AG08396 (cell line): ENCODE measurements at places on chromosomes 1 and 21.

DNA sequence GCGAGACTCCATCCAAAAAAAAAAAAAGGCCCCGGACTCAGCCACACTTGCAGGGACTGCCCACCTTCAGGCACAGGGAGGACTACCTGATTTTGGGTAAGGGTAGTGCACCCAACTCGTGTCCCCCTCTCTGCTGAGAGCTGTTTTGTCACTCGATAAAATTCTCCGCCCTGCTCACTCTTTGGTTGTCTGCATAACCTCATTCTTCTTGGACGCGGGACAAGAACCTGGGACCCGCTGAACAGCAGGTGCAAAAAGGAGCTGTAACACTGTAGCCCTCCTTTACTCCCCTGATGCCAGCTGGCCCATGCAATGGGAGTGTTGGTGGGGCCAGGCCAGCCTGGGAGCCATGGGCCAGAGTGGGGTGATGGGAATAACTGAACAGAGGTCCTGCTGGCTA lies 10.6 kb downstream of the S100B start:
- DNase-seq = no peak

- peak; percentile 86 for DNase-seq
Observed at GRCh38 chr1:203338335-203339036, 12.4 kb downstream of the FMOD start.

- DNase-seq = no peak
Observed at GRCh38 chr1:115377411-115377810, 39.4 kb upstream of the NGF start.

DNA sequence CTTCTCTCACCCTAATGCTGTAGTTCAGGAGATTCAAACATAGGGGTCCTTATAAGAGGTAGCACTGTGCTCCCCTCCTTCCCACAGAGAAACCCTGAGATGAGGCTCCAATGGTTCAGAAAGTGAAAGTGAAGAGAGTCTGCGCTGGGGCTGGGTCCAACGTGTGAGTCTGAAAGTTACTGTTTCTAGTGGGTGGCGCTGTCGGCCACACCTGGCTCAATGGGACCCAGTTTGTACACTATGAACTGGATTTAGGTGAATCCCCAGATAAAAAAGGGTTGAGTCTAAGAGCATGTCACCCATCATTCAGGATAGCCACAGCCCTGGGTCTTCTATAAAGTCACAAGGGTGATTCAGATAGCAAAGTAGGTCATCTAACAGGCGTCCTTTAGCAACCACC lies 2.8 kb downstream of the SMCP start:
- no peak for DNase-seq

GRCh38 chr1:55781944-55782482 lies 566.8 kb upstream of the USP24 start:
- peak; percentile 48 for DNase-seq

DNA sequence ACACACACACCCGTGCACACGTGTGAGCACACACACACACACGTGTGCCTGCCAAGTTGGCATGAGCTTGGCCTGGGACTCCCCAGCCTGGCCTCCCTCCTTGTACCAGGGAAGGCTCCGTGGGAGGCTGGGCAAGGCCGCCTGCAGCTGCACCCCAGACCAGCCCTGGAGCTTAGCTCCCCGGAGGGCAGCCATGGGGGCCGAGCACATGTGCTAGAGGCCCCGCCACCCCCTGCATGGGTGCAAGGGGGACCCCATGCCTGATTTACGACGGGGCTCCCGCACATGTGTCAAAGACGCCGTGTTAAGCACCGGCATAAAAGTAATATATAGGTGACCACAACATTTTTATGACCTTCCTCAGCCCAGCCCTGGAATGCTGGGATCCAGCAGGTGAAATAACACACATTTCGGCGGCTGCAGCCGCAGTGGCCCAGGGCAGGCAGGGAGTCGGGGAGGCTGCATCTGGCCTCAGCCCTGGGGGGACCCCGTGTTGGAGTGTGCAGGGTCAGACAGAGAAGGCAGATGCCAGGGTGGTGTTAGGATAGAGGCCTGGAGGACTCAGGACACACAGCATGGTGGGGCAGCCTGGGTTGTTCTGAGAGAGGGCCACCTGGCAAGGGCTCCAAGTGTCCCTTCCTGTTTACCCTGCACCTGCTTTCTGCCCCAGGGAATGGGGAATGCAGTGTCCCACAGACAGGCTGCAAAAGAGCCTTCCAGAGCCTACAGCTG lies 56.3 kb downstream of the WNT9A start:
- no peak for DNase-seq

DNA sequence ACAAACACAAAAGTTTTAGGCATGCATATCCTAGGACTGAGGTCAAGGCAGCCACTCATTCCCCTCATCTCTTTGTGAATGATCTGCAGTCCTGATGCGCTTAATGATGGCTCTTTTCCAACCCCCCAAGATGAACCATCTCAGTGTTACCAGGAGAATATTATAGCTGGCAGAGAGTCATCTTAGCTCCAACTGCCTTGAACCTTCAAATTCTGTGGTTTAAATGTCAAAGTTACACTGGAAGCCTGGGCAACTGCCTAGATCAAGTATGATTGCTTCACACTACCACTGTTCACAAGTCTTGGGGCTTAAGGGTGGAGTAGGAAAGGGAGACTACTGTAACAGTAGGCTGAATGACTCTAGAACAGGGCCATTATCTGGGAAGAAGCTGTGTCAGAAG lies 8.0 kb upstream of the MYBPHL start:
- no peak for DNase-seq

DNA sequence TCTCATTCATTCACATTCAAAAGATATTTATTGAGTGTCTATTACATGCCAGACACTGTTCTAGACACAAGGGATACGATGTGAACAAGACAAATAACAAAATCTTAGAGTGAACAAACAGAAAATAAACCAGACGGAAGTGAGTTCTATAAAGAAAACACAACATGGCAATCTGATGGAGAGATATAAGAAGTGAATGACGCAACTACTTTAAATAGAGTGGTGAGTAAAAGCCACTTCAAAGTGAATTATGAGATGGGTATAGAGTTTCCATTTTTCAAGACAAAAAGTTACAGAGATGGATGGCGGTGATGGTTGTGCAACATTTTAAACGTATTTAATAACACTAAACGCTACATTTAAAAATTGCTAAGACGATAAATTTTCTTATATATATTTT lies 75.4 kb downstream of the CEP170 start:
- no peak for DNase-seq

- peak; percentile 54 for DNase-seq
Observed at GRCh38 chr21:41360072-41360821, 1.6 kb upstream of the MX2 start.

DNA sequence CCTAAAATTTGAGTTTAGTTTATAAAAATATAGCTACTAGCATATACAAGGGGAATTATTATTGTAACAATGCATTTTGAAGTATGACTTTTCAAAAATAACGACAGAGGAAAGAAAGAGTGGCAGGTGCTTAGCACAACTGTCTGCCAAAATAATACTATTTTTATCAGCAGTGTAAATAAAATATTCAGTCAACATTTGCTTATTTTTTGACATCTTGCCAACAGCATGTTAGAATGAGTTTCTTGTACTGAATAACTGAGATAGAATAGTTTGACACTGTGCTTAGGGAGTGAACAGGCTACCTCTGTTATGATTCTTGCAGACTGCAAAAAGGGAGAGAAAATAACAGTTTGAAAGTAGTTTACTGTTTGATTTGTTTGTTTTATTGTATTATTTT lies 909.8 kb downstream of the BRINP3 start:
- no peak for DNase-seq

DNA sequence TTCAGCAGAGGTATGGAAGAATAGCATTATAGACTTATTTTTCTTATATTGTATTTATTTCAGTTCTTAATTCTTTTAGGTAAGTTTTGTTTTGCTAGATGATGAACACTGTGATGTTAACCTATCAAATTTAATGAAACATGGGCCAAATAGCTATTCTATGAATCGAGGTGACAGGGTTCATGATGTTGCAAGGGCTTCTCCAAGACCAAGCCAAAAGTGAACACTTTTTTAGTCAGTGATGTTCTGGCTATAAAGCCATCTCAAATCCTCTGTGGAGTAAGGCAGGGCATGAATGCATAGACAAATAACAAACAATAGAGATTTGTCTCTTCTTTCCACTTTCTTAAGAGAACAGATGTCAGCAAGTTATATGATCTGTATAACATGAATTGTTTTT lies 26.7 kb downstream of the C1orf146 start:
- DNase-seq = no peak

DNA sequence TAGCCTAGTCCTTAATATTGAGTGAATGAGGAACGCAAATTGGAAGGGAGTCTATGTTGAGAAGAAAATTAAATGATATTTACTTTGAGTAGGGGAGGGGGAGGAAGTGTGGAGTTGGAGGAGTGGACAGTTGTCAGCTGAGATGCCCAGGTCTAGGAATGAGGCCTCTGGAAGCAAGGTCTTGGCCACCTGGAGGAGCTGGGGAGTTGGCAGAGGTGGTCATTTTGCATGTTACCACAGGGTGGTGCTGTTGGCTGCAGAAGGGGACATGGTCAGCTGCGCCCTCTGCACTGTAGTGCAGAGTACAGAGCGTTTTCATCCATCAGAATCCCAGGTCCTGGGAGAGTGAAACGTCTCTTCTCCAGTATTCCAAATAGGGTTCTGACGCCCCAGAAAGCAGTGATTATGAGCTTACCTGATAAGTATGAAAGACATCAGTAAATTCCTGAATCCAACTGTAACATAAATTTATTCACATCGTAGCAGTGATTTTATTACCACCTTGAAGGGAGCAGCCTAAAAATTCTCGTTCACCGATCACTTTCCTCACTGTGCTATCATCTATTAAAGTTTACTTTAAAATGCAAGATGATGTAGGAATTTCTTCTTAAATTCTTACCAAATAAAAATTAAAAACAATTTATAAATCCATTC lies 13.8 kb downstream of the PARK7 start:
- DNase-seq = peak; percentile 78

DNA sequence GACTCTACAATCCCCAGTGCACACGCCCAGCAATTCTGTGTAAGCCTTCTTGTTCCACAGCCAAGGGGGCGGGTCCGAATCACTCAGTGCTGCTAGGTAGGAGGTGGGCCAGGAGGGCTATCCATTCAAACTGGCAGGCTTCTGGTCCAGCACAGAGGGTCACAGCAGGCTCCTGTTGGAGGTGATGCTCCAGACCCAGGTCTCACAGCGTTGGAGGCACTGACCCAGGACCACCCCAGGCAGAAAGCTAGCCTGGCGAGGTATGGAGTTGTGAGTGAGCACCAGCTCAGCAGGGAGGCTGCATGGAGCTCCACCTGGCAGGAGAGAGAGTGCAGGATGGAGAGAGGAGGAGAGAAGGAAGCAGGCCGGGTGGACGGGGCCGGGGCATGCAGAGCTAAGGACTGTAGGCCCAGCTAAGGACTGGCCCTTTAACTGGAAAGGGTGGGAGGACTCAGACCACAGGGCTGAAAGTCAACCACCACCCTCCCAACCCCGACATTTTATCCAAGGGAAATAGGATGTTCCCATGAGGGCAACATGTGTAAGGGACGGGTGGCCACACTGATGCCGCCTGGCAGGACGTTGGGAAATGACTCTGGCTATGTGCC lies 38.7 kb downstream of the GPR161 start:
- DNase-seq = no peak

- DNase-seq = no peak
Observed at GRCh38 chr1:51875291-51875772, 3.2 kb downstream of the NRDC start.

DNA sequence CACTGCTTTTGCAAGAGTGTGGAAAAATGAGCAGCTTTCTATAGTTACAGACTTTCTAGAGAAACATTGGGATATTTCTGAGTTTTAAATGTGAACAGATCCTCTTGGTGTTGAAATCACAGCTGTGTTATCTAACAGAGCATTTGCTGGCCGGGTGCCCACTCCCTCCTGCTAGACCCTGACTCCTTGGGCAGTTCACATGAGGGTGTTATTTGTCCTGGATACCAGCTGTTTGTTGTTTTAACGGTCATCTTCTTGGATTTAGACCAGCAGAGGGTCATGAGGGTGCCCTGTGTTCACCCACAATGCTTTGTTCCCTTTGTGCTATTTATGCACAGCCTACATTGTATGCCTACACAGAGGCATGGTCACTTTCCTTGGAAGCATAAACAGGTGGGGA lies 67.1 kb downstream of the CENPF start:
- no peak for DNase-seq

- no peak for DNase-seq
Observed at GRCh38 chr1:236009191-236009590, 55.7 kb downstream of the NID1 start.

- no peak for DNase-seq
Observed at GRCh38 chr1:94627771-94628498, 86.4 kb upstream of the F3 start.

- no peak for DNase-seq
Observed at GRCh38 chr1:198775606-198776005, 136.8 kb downstream of the PTPRC start.

DNA sequence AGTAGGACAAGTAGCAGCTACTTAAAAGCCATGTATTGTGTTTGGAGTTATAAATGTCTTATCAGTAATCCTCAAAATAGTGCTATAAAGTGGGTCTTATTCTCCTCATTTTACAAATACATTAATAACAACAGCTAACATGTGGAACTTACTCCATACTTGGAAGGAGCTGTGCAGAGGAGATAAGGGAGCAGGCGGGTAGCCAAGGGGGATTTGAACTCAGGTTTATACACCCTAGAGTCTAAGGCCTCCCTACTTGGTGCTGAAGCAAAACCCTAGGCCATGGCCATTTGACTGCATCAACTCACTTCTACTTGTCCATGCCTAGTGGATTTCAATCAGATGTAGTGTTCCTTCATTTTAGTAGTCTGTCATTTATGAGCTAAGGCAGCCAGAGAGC lies 72.1 kb downstream of the LMO4 start:
- no peak for DNase-seq

- DNase-seq = no peak
Observed at GRCh38 chr1:117017062-117017461, 15.5 kb downstream of the CD101 start.

DNA sequence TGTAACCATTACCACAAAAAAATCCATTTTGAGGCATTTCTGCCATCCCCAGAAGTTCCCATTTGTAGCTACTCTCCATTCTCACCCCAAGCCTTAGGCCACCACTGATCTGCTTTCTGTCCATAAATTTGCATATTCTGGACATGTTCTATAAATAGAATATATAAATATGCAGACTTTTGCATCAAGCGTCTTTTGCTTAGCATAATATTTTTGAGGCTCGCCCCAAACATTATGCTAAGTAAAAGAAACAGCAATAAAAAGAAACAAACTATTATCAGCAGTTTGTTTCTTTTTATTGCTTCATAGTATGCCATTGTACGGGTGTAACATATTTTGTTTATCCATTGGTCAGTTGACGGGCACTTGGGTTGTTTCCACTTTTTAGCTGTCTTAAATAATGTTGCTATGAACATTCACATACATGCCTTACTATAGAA lies 7.9 kb downstream of the TFAP2E start:
- no peak for DNase-seq

DNA sequence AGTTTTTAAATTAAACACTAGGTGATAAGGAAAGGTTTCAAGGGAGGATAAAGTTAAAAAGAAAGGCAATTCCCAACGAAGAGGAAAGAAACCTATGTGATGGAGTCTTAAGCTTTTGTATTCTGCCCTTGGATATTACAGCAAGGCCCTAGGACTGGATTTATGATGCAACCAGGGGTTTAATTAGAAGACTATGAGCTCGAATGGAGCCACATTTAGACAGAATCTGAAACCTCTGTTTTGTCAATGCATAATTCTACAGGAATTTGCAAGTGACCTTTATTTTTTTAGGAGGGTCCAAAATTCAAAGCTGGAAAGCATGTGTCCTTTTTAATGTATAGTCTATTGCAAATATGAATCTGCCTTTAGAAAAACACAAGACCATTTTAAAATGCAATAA lies 37.9 kb downstream of the TGFB2 start:
- no peak for DNase-seq
